ENCODE measurements at places on chromosomes 12 and 14.

DNA sequence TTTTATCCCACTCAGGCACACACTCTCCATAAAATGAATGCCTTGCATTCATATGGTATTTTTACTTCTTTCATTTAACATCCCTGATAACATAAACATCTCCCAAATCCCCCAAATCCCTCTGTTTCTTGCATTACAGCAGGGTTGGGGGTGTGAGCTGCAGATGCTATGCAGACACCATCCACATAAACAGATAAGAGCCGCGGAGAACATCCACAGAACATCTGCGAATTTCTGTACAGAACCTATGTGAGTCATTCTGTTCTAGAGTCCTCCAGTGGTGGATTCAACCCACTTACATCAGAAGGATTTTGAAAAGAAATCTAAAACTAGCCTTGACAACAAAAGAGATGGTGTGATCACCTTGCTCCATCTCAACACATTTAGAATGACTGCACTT, 20.3 kb downstream of the FBLN5 start:
- DNase-seq = no peak

GRCh38 chr12:57526477-57527126, 4.0 kb downstream of the MBD6 start:
- DNase-seq = no peak

- no peak for DNase-seq
Observed at GRCh38 chr12:116026346-116026745, 251.1 kb downstream of the MED13L start.

- no peak for DNase-seq
Observed at GRCh38 chr12:91140026-91140931, 29.0 kb upstream of the LUM start.

GRCh38 chr14:53108292-53109104, 44.6 kb downstream of the DDHD1 start:
- DNase-seq = peak; percentile 20

GRCh38 chr12:124115976-124116690, 143.1 kb downstream of the ZNF664 start:
- DNase-seq = no peak

DNA sequence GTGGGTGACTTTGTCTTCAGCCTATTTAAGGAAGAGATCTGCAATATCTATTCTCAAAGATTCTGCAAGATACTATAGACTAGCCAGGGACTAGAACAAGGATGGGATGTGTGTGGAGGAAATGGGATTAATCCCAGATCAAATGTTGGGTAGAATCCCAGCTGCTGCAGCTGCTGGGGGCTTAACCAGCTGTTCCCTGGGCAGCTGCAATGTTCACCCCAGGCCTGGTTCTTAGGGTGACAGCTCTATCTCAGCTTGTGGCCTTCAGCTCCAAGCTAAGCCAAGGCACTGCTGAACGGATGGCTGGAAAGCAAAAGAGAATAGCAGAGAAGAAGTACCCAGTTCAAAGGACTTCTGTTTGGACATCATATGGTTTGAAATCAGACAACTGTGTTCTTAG, 10.0 kb upstream of the RHEBL1 start:
- DNase-seq = no peak

DNA sequence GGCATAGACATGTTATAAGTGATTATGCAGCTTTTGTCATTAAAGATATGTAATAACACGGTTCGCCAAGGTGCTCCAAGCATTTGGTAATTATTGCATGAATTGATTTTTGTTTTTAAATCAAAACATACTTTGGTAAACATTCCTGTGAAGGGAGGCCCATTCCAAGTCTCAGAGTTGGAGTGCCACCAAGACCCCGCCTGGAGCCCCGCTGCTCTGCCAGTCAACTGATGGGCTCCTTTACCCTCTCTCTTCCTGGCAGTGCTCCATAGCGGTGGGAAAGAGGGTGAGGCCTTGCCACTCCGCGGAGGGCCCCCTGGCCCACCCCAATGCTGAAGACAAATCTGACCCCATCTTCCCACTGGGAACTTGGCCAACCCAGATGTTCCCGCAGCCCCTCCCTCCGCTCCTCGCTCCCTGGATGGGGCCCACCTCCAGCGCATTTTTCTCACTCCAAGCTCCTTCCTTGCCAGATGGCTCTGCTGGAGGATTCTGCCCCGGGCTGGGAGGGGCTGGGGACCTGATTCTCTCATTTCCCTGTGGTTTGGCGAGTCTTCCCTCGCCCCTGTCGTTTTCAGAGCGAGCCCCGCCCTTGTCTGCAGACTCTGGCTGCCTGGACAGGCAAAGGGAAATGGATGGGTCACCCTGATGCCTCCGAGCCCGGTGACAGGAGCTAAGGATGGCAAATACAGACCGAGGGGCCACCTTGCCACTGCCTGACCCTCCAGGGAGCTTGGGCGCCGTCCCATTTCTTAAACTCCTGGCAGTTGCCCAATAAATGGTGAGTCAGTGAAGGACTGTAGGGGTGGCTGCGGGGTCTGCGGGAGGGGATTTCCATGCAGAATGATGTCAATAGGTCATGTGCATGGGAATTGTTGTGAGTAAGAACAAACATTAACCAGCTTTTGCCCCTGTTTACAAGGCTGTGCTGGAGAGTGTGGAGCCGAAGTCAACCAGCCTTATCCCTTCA, 9.2 kb upstream of the PAPLN start:
- peak; percentile 90 for DNase-seq

DNA sequence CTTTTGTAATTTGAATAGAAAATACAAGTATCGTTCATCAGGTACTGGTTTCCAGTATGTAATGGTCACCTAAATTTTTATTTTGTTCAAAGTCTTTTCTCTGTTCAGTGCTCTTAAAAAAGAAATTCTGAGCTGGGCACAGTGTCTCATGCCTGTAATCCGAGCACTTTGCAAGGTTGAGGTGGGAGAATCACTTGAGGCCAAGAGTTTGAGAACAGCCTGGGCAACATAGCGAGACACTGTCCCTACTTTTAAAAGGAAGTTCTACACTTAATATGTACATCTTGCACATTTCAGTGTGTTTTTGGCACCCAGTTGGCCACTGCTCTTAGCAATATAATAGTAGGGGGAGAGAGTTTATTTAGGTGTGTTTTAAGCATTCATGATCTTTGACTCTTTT, 27.9 kb downstream of the PCNX1 start:
- no peak for DNase-seq

- DNase-seq = no peak
Observed at GRCh38 chr12:28378736-28379135, 188.5 kb downstream of the CCDC91 start.

DNA sequence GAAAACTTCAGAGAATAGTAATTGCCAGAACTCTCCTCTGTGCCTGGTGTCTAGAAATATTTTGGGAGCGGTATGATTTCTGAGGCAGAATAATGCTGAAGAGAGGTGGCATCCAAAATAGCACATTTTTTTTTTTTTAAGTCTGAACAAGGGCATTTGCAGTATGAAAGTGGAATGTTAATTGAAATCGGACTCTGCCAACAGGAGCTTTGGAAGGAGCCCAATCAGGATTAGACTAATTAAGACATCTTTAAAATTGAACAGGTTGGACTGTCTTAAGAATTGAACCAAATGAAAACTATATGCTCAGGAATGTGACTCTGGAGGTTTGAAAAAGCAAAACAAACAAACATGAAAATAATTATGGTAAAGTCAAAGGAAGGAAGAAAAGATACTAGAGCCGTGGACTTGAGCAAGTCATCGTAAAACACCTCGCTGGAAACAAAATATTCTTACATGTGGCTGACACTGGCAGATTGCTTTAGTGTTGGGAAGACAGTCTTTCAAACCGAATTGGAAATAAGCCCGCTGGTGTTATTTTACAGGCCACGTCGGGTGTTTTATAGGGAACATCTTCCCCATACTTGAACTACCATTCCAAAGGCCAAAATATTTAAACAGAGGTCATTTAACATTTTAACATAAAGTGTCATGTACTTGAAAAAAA, 436.3 kb downstream of the VRK1 start:
- DNase-seq = no peak

DNA sequence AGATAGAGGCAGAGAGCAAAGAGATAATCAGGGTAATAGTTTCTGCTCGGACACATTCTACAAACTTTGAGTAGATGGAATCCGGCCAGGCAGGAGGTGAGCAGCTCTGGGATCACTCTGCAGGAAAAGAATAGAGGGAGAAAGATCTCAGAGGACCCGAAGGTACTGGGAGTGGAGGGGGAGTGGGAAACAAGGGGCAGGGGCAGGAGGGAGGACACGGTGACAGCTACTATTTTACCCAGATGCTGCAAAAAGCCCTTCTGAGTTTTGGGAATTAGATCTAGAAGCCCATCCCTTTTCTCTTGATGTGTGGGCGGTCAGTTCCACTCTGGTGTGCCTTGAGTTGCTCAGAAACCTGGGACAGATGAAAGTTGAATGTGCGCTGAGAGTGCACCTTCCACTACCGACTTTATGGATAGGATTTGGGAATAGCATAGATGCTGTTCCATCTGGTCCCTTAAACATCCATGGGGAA, 556 bp downstream of the GPRC5A start:
- DNase-seq = no peak

DNA sequence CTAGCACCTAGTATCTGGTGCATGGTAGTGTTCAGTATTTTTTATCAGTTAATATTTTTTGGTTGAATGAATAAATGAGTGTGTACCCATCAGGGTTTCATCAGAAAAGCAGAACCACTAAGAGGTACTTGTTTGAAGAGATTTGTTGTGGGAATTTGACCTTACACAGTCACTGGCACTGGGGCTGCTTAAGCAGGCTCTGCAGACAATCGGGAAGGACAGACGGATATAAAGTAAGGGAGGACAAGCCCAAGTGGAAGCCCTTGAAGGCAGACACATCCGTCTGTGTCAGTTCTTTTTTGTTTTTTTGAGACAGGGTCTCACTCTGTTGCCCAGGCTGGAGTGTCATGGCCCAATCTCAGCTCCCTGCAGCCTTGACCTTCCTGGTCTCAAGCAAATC, 38.7 kb downstream of the CD9 start:
- DNase-seq = no peak

GRCh38 chr12:110543252-110543959, 39.7 kb downstream of the PPTC7 start:
- no peak for DNase-seq

DNA sequence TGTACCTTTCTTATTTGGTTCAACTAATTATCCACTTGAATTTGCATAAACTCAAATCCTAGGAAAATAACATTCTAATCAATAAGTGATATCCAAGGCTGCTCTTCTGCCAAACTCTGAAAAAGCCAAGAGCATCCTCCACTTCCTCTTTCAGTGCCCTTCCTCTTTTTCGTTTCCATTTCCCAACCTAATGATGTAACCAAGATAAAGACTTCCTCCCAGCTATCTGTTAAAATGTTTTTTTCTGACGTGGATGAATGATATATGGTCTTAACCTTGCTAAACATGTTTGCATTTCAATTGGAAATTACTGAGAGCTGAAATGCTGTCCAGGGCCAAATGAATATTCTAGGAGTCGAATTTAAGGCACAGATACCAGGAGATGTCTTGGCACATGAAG, 459.5 kb upstream of the PDE3A start:
- DNase-seq = peak; percentile 90

GRCh38 chr14:32080001-32080510, 3.0 kb downstream of the ARHGAP5 start:
- no peak for DNase-seq

DNA sequence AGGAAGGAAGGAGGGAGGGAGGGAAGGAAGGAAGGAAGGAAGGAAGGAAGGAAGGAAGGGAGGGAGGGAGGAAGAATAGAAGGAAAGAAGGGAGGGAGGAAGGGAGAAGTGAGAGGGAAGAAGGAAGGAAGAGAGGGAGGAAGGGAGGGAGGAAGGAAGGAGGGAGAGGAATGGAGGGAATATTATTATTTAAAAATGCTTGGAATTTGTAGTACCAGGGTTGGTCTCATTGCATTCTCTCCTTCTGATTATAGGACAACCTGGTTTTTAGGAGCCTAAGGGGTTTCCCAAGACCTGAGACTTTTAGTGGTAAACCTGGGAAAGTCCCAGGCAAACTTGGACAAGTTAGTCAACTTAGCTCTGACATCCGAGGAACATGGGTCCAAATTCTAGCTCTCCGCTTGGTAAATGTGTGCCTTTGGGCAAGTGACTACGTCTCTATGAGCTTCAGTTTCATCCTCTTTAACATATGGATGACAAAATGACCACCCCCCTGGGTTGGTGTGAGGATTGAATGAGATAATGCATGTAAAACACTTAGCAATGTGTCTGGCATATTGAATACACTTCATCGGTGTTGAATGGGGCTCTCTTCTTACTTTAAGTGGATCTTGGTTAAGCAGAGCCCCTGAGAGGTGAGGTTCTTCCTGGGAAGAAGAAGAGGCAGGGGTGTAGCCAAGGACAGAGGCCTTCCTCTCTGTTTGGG, 690.7 kb upstream of the TBX3 start:
- DNase-seq = no peak

DNA sequence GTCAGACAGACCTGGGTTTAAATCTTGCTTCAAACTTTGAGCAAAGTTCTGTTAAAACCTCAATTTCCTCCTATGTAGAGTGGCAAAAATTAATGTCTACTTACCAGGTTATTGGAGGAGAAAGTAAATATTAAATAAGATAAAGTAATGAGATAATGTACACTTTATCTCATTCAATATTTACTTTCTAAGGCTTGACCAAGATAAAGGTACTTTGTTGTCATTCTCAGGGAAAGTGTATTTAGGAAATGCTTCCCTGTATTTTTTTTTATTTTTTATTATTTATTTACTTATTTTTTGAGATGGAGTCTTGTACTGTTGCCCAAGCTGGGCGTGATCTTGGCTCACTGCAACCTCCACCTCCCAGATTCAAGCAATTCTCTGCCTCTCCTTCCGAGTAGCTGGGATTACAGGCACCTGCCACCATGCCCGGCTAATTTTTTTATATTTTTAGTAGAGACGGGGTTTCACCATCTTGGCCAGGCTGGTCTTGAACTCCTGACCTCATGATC, 4.7 kb downstream of the FAM161B start:
- DNase-seq = no peak

GRCh38 chr14:75911883-75912282, 69.9 kb downstream of the TGFB3 start:
- DNase-seq = no peak

- DNase-seq = no peak
Observed at GRCh38 chr12:3173008-3173553, 95.9 kb downstream of the TSPAN9 start.

DNA sequence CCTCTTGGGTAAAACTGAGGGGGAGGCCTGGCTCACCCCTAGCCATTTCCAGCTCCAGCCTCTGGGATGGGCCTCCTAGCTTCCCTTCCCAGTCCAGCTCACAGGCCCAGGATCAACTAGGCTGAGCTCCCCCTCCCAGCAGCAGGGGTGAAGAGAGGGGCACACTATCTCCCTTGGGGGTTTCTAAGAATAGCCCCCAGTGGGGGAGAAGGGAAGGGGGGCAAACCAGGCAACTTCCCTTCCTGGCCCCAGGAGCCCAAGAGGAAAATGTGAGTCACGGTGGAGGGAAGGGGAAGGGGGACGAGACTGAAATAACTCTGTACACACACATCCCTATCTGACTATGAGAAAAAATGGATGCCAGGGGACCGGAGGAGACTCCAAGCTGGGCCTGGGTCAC, 9.0 kb downstream of the ADCY6 start:
- DNase-seq = no peak

- DNase-seq = peak; percentile 76
Observed at GRCh38 chr12:92403210-92404175, 257.8 kb upstream of the BTG1 start.

Measured in inflammatory macrophage treated with lipopolysaccharide for 1 hour (primary cell).